ENCODE measurements at places on chromosomes 2 and 18.
A peak's percentile ranks its signal among the peaks of the same experiment; 100 is the strongest.

DNA sequence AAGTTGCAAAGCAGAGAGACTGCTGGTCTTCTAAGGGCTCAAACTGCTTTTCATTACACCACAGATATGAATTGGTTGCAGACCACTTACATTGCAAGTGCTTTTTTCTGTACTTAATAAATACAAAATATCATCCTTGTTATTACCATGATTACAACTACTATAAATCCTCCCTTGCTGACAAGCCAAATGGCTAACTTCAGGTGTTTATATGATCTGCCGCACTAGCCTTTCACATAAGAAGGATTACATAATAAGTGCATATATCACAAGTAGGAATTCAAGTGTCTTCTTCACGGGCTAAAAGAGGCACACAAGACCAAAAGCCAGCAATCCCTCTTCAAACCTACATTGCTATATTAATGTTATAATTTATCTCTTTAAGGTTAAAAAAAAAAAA lies 373.0 kb downstream of the ZEB2 start:
- H3K36me3 ChIP-seq: no peaks in the 10 kb centered on the region
- no peak overlapping the region for H3K27ac ChIP-seq
- no peak overlapping the region for H3K4me3 ChIP-seq
- no peaks in the 10 kb centered on the region for H3K4me1 ChIP-seq

- H3K36me3 ChIP-seq: no peaks in the 10 kb centered on the region
- H3K4me3 ChIP-seq: no peak overlapping the region
- peaks cover 4% of the 10 kb centered on the region for H3K4me1 ChIP-seq
- no peak overlapping the region for H3K27ac ChIP-seq
- H3K27me3 ChIP-seq: no peaks in the 10 kb centered on the region
These were observed 832.8 kb upstream of the ID2 start for GRCh38 chr2:7849027-7849426.

- peaks cover 10% of the 10 kb centered on the region for H3K27me3 ChIP-seq
- no peaks in the 10 kb centered on the region for H3K36me3 ChIP-seq
- H3K4me3 ChIP-seq: no peak overlapping the region
These were observed 61.3 kb upstream of the ITSN2 start for GRCh38 chr2:24421668-24422067.

- H3K27ac ChIP-seq: peak overlapping the region; percentile 36
- DNase-seq: peak; percentile 49
- no peaks in the 10 kb centered on the region for H3K27me3 ChIP-seq
- no peaks in the 10 kb centered on the region for H3K4me1 ChIP-seq
- no peak overlapping the region for H3K4me3 ChIP-seq
These were observed 167.8 kb upstream of the FOSL2 start for GRCh38 chr2:28224648-28225472.

GRCh38 chr18:66548747-66549146 lies 55.1 kb downstream of the CDH19 start:
- H3K36me3 ChIP-seq: no peaks in the 10 kb centered on the region
- no peak overlapping the region for H3K27ac ChIP-seq
- no peaks in the 10 kb centered on the region for H3K4me1 ChIP-seq
- H3K27me3 ChIP-seq: no peaks in the 10 kb centered on the region
- peak; percentile 44 for DNase-seq

GRCh38 chr2:96156926-96157648 lies 11.8 kb upstream of the DUSP2 start:
- DNase-seq: peak; percentile 38
- H3K27me3 ChIP-seq: no peaks in the 10 kb centered on the region

DNA sequence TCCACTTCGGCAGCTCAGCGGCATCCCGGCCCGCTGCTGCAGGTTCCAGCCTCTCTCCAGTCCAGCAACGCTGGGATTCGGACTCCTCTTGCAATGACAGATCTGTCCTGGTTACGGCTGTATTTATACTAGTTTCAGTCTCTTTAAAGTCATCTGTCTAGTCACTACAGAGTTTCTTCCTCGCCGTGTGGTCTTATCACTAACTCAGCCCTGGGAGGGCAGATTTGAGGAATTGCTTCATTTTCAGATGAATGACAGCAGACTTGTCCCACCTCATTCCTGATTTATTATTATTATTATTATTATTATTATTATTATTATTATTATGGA lies 2.2 kb downstream of the KLHL29 start:
- peaks cover 71% of the 10 kb centered on the region for H3K27me3 ChIP-seq
- no peak for DNase-seq
- H3K4me1 ChIP-seq: no peaks in the 10 kb centered on the region

DNA sequence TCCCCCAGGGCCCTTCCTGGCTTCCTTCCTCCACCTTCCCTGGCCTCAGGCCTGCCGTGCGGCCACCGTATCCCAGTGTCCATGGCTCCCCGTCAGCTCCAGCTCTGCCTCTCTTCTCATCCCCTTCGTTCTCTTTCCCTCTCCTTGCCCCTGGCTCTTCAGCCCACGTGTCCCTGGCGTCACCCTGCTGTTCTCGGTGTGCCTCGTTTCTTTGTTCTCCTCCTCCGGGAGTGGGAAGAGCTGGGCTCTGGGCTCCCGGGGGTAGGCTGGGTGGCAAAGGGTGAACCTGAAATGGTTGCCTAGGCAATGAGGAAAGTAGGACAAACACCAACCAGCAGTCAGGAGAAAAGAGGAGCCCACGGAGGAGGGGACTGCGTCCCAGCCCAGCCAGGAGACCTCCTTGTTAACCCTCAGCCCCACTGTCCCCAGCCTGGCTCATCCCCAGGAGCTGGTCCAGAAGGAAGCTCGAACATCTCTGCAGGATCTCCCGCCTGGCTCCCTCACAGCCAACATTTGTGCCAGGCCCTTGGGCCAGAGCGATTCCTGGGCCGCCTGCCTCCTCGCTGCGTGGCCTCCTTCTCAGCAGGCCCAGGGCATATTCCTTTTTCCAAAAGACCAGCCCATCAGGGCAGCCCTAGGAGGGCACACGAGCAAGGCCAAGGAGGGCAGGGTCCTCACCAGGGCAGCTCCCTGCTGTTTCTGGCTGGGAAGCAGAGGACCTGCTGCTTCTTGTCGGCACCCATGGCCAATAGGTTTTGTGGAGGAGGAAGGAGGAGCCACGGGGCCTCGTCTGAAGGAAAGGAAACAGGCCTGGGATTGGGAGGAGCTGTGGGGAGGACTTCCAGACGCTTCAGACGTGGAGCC lies 30.9 kb upstream of the DNMT3A start:
- no peaks in the 10 kb centered on the region for H3K36me3 ChIP-seq
- no peaks in the 10 kb centered on the region for H3K27me3 ChIP-seq
- no peak overlapping the region for H3K4me3 ChIP-seq
- peak; percentile 48 for DNase-seq
- no peak overlapping the region for H3K27ac ChIP-seq

GRCh38 chr2:9965119-9965822 lies 13.8 kb downstream of the GRHL1 start:
- no peak overlapping the region for H3K27ac ChIP-seq
- H3K36me3 ChIP-seq: no peaks in the 10 kb centered on the region
- H3K27me3 ChIP-seq: no peaks in the 10 kb centered on the region

DNA sequence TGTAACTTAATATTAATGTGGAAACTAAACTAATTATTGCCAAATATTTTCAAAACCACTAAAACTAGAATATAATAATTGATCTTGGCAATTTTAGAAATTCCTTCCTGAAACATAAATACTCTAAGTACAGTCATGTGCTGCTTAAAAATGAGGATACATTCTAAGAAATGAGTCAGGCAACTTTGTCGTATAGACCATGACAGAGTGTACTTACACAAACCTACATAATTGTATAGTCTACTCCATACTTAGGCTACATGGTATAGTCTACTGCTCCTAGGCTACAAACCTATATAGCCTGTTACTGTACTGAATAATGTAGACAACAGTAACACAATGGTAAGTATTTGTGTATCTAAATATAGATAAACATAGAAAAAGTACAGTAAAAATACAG lies 27.6 kb downstream of the FEZ2 start:
- no peak for DNase-seq
- no peak overlapping the region for H3K27ac ChIP-seq
- H3K4me3 ChIP-seq: no peak overlapping the region

- H3K27ac ChIP-seq: no peak overlapping the region
- H3K4me3 ChIP-seq: no peak overlapping the region
- no peaks in the 10 kb centered on the region for H3K4me1 ChIP-seq
- H3K27me3 ChIP-seq: no peaks in the 10 kb centered on the region
- peaks cover 8% of the 10 kb centered on the region for H3K36me3 ChIP-seq
- no peak for DNase-seq
These were observed 179.0 kb downstream of the SMAD7 start for GRCh38 chr18:48771641-48772375.

DNA sequence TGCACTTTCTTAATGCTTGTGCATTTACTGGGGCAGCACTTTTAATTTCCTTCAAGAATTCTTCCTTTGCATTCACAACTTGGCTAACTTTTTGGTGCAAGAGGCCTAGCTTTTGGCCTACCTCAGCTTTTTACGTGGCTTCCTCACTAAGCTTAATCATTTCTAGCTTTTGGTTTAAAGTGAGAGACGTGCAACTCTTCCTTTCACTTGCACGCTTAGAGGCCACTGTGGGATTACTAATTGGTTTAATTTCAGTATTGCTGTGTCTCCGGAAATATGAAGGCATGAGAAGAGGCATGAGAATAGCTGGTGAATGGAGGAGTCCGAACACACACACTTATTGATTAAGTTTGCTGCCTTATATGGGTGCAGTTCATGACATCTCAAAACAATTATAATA lies 354.1 kb downstream of the DLGAP1 start:
- H3K36me3 ChIP-seq: peaks cover 12% of the 10 kb centered on the region
- no peaks in the 10 kb centered on the region for H3K4me1 ChIP-seq
- H3K4me3 ChIP-seq: no peak overlapping the region
- no peak overlapping the region for H3K27ac ChIP-seq
- no peaks in the 10 kb centered on the region for H3K27me3 ChIP-seq
- DNase-seq: no peak

DNA sequence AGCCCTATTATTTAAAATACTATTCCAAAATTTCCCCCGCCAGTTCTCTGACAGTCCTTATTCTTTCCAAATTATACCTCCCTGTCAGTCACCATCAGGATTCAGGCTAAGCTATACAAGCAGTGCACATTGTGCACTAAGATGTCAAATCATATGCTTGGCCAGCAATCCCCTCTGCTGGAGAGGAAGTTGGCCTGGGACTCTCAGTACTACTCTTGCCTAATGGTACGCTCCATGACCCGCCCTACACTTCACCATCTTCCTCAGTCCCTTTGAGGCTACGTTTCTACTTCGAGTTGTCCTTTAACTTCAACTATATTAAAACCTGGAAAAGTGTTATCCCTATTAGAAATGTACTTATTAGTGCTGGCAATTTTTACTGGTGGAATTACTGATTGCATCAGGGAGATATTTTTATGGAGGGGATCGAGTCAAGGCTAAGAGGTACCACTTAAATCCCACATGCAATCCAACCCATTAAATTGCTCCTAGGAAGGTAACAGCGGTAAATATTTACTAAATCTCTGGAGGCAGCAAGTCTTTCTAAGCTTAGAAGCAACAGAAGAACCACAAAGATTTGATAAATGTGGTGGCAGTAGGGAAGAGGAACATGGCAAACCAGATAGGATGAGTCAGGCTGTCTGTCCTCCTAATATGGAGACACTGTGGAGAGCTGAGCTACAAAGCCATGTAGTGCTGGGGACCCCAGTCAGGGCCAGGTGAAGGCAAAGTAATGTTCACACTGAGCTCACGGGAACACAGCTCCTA lies 2.7 kb downstream of the USP40 start:
- H3K27ac ChIP-seq: no peak overlapping the region
- no peak for DNase-seq
- peaks cover 4% of the 10 kb centered on the region for H3K4me1 ChIP-seq
- peaks cover 3% of the 10 kb centered on the region for H3K36me3 ChIP-seq

Measured in endodermal cell (in vitro differentiated cells).